ENCODE measurements at places on chromosomes 4 and X.

DNA sequence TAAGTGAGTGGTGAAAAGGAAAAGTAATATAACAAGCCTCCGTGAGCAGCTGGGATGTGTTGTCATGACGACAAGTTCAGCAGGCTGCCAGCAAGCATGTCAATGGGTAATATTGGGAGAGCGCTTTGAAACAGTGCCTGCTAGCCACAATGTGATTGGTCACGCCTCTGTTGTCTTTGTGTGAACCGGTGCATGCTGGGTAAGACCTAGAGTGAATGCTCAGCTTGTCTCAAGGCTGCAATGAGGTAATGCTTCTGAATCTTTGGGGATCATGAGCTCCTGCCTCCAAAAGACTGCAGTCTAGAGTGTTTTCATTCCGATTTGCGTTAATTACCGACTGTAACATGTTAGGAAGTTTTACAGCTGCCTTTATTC is 54.9 kb downstream of the STOX2 start:
- DNase-seq: no peak

GRCh38 chr4:181319629-181320028 is 923.6 kb upstream of the TENM3 start:
- DNase-seq: no peak

DNA sequence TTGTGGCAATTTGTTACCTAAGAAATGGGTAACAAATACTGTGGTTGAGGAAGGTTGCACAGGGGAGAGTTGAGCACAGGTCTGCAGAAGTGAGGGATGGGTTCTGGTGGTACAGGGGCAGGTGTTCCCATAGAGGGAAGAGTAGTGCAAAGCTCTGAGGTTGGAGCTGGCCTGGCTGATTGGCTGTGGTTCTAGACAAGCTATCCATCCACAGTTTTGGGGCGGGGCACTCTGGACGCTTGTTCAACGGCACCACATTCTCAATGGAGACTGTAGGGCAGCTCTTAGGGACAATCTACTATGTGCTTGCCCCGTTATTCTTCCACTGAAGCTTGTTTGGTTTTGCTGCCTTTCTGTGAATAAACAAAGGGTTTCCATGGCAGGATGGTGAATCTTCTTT is 35.4 kb downstream of the NAT8L start:
- DNase-seq: no peak

GRCh38 chr4:4490816-4491215 is 51.0 kb downstream of the STX18 start:
- no peak for DNase-seq

GRCh38 chrX:68199062-68199848 is 234.0 kb downstream of the OPHN1 start:
- DNase-seq: no peak

DNA sequence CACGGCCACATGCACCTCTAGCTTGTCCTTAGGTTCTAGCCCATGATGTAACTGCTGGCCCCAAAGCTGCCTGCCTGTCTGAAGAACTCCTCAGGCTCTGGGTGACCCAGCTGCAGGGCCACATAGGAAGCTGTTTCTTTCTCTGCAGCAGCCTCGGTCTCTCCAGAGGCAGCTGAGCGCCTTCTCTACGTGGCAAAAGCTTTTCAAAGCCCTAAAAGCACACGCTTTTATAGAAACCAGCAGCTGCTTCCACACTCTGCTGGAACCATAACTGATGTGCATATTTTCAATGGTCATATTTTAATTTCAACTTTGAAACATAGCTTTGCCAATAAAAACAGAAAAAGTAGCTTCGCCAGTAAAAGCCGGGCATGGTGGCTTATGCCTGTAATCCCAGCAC is 37.4 kb downstream of the FAM53A start:
- DNase-seq: no peak

DNA sequence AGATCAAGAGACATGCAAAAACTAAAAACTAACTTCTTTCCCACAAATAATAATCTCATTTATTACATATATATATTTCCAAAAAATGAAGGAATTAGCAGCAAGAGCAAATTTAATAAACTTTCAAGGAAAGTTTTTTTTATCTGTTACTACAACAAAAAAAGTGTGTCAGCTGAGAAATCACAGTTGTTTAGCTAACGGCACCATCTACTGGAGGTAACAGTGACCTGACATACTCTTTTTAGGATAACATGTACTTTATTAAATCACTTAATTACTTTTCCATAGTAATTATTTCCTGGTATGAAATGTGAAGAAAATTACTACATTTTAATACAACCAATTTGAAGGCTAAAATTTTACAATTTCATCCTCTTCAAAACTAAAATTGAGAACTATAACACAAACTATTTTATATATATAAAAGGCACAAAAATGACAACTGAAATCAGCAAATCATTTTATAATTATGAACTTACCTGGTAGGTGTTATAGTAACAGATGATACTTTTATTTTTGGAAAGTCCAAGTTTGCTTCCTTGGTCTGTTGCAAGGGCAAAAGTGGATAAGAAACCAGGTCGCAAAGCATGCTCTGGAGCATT is 9.1 kb downstream of the LAMTOR3 start:
- no peak for DNase-seq

DNA sequence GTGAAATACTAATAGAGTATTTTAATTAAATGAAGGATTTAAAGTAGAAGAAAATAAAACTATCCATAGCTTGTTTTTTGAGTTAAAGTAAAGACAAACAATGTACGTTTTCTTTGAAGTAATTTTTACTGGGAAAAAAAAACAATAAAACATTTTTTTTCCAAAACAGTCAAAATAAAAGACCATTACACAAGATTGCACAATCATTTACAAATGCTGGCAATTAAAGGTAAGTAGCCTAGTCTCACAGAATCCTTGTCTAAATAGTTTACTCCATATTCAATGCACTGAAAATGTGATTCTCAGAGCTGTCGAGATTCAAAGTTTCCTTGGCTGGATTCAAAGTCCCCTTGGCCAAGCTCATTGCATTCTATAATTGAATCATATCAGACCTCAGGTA is 21.2 kb downstream of the C4orf54 start:
- no peak for DNase-seq

GRCh38 chrX:5775846-5776430 is 452.7 kb downstream of the NLGN4X start:
- no peak for DNase-seq

DNA sequence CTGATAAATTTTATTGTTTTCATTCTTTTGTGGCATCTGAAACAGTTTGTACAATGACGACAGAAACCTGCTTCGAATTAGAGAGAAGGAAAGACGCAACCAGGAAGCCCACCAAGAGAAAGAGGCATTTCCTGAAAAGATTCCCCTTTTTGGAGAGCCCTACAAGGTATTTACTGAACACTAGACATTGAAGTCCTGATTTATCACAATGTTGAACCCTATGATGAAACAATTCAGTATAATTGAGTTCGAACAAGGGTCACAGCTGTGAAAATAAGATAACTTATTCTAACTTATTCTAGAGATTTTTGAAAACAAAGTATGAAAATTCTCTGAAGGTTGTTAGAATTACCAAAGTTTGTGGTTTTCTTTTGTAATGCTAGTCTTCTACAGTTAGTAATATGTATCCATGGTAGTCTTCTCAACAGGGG is 111.3 kb downstream of the AFF1 start:
- no peak for DNase-seq

DNA sequence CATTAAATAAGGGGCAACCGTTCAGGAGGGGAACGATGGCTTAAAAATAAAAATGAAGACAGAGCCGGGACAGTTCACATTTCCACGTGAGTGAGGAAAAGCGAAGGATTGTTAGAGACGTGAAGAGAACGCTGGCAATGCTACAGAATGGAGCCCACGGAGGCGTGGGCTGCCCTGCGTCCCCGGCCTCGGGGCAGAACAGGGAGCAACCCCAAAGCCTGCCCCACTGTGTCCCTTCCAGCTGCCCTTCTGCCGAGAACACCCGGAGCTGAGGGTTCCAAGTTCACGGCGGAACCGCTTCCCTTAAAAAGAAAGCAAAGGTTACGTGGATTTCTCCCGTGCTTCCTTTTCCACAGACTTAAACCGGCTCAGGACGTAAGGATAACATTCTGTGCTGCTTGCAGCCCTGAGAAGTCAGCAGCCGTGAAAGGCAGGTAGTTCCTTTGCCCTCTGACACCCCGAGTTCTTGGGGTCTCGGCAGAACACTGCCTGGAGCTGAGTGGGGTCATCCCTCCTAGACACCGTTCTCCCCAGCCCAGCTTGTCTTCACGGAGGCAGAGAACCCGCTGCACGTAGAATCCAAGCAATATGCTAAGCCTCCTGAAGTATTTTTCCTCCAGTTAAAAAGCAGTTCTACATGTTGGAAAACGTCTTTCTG is 14.2 kb downstream of the DHRSX start:
- DNase-seq: no peak

DNA sequence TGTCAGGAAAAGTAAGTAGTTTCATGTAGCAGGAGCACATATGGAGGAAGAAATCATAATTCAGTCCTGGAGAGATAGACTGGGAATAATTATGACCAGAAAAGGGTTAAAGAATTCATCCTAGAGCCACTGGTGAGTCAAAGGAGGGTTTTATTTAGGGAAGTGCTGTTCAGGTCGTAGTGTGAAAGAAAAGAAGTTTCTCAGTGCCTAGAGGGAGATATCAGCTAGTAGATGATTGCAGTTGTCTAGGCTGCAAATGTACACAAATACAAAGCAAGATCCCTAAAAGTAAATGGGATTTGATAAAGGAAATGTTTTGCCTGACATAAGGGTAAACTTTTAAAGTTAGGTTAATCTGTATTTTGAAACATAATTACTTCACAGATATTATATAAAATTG is 403.2 kb downstream of the ACTRT1 start:
- DNase-seq: no peak
